ENCODE measurements at places on chromosomes 16 and 17.

GRCh38 chr16:29678691-29679267 lies at the start of gene QPRT:
QPRT (plus strand) TSS chr16:29679180; CDS start chr16:29679198, 18 bp downstream.
- no peak for DNase-seq

- no peak for DNase-seq
Measured at GRCh38 chr16:74320707-74321106, 24.1 kb downstream of the PSMD7 start.

DNA sequence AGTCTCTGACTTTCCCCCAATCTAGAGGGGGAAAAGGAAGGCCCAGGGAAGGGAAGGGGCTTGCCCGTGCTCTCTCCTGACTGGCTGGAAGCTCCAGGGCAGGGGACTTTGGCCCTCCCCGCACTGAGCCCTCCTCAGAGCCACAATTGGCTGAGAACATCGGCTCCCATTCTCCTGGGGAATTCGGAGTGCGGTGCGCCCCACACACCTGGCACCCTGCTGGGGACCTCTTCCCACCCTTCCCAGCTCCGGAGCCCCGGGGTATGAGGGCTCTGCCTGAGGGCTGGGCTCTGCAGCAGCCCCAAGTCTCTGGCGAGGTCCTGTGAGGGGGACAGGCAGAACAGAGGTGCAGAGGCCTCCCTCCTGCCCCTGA lies 36.0 kb downstream of the PIMREG start:
- no peak for DNase-seq

DNA sequence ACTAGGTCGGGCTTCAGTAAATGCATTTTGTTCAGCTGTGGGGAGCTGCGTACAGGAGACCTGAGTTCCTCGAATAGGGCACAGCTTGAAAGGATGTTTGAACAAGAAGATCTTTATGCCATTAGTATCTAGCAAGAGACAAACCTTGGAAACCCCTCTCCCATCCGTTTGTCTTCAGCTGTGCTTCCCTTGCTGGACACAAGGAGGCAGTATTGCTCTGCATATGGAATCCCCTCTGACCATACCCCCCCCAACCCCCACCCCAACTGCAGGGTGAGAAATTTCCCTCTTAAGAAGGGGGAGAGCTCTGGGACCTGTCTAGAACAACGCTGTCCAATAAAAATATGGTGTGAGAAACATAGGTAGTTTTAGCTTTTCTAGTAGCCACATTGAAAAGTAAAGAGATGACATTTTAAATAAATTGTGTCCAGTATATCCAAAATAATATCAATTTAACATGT lies 1.6 kb downstream of the MRM1 start:
- peak; percentile 84 for DNase-seq

DNA sequence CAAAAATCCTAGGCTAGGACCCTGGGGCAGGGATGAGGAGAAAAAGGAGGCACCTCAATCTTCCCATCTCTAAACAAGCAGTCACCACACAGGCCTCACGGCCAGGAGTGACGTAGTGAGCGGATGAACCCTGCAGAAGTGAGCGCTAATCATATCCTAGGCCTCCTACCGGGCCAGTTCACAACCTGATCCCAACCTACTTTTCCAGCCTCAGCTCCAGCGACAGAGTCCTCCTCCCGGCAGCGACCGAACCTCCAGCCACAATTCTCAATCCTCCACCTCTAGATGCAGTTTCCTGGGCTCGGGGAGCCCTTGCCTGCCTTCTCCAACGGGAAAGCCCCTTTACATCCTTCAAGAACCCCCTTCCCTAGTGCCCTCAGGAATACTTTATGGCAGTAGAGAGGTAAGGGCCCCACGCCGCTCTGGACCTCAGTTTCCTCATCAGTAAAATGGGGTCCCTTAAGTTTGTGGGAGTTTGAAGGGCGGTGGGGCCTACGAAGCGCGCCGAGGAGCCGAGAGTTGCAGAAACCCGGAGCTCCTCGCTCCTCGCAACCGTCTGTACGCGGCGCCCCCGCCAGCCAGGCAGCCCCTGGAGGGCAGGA lies 1.4 kb downstream of the ZNF668 start:
- peak; percentile 75 for DNase-seq

DNA sequence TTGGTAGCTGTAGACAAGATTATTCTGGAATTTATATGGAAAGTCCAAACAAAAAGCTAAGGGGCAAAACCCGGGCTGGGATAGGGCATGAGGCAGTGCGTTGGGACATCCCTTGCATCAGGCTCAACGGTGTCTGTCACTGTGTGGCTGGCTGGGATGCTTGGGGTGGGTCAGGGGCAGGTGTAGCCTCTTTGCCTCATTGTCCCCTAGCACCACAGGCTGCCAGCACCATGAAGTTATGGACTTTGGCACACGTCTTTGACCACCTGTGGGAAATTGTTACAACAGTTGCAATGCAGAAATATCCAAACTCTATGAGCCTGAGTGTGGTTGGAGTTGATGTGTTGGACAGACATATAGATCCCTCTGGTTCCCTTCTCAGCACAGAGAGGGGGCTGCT lies 32.8 kb upstream of the MARCHF10 start:
- peak; percentile 35 for DNase-seq

DNA sequence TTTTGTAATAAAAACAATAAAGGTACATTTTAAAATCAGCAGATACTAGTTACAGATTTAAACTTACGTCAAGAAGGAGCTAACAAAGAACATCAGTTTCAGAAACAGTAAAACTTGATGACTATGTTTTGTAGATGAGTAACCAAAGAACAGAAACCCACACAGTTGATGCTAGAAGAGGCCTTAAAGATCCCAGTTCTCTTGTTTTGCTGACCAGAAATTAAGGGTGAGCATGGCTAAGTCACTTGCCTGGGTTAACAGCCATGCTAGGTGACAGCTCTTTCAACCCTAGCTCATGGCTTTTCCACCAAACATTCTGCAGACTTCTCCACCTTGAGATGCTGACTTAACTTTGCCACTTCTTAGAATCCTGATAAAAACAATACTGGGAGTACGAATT lies 26.4 kb downstream of the STX8 start:
- DNase-seq, result no peak

DNA sequence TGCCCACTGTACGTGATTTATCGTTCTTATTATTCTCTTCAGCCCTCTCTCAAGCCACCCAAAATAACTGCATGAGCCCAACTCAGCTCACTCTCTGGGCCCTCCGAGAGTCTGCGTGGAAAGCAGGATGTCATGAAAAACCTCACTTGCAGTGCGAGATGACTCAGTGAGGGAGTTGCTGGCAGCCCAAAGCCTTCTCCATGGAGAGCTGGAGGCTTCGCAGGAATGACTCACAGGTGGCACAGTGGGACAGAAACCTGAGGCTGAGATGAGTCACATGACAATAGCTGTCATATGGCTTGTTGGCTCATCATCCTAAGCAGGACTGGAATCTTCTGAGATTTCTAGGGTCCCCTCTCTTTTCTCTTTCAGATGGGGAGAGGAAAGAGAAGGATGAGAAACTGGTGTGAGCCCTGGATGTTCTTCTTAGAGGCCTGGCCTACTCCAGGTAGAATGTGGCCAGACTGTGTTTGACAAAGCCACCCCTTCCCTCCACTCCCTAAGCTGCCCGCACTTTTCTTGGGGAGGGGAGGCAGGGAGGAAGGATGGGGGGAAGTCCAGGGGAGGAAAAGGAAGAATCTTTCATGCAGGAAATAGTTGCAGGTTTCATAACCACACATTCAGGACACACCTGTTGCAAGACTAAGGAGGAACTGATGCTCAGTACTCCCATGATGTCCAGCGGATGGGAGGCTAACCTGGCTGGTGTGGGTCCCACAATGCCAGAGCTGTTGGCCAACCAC lies 160.6 kb upstream of the RPL38 start:
- peak; percentile 60 for DNase-seq

- peak; percentile 81 for DNase-seq
Measured at GRCh38 chr17:7552621-7553051, 3.8 kb downstream of the TNFSF12 start.

DNA sequence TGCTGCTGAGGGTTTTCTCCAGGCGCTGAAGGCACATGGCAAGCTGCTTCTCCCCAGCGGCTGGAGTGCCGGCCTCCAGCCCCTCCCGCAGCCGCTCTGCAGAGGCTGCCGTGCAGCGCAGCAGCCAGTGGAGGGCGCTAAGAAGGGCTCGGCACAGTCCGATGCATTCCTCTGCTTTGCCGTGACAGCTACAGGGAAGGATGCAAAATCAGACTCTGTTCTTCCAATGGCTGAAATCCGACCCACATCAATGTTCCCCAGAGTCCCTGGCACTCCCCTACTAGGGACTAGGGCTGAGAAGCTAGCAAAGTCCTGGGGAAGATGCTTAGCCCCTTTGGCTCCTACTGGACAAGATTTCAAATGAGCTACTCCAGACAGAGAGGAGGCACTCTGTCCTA lies 19.0 kb downstream of the MED24 start:
- DNase-seq, result no peak

- DNase-seq, result no peak
Measured at GRCh38 chr16:76955629-76956028, 235.4 kb upstream of the MON1B start.

DNA sequence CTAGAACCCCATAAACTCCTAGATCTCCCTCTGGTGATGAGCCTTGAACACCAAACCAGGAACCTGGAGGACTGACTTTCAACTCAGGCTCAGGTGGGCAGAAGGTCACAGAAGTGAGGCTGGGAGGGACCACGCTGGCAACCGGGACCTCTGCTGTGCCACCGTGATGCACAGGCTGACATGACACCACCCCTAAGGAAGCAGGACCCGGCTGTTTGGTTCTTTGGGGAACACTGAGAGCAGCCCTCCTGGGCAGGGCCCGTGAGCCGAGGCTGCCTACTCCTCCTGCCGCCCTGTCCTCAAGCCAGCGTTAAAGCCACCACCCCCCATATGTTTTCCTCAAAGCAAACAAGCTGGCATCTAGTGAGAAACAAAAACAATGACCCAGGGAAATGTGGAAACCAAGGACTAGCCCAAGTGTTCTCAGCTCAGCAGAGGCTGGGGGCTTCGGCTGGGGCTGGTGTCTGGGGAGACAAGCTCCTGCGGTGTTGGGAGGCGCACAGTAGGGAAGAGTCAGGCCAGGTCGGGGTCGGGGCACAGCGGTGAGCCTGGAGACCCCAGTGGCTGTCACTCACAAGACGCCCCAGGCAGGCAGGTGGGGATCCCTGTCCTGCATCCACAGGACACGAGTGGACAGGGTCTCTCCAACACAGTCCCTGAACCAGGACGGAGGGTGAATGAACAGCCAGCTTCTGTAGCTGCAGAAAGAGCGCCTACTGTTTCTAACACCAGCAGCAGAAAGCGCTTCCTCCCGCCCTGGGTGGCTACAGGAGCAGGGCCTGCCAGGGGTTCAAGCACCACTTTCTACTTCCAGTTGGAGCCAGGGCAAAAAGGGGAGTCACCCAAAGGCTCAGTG lies 1.7 kb downstream of the SMIM5 start:
- DNase-seq, result no peak

DNA sequence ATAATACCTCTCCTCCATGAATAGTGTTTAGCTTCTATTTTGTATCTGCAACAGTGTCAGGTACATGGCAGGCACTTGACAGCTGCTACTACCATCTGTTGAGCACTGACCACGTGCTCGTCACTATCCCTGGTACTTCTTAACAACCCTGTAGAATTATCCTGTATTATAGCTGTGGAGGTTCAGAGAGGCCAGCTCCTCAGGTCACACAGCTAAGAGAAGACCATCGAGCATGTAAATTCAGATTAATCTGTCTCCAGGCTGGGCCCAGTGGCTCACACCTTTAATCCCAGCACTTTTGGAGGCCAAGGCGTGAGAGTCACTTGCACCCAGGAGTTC lies 26.3 kb downstream of the WSB1 start:
- DNase-seq, result no peak

DNA sequence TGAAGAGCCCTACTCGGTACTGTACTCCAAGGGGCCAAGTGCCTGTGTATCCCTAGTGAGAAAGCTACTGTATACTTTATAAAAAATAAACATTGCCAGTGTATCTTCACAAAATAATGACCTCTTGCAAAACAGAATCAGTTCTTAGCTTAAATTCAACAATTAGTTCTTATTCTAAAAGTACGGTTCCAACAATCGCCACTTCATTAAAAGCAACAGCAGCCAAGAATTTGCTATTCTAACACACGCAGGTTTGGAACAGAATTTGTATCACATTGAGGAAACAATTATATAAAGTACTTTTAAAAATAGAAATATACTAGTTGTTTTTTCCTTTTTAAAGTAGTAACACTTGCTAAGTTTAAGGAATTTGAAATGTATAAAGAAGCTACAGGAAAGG lies 48.5 kb downstream of the CEP95 start:
- no peak for DNase-seq

GRCh38 chr16:23508589-23509440 lies 1.5 kb downstream of the GGA2 start:
- DNase-seq, result no peak

- no peak for DNase-seq
Measured at GRCh38 chr16:10561001-10561400, 19.4 kb downstream of the EMP2 start.
